ENCODE measurements at places on chromosomes 13 and 19. TPM values are rescaled to one million over a fixed set of nuclear protein-coding genes. Genes with fewer than 3 reads are reported as not detected.

DNA sequence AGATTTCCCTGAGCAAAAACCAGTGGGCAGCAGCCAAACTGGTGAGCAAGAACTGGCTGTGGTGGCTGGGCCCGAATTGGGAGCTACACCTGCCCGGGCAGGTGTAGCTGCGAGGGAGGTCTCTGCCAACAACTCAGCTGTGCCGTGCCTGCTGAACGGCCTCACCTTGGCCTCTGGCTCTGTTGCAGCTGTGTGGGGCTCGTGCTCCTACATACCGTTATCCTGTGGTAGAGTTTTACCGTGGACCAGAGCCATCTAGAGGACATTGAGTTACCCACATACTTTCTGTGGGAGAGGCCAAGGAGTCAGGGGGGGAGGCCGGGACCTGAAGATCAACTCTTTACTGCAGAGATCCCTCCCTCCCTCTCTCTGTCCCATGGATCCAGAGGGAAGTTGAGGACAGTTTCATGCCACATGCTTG, 113.2 kb downstream of the TM9SF2 start:
- DNase-seq: peak; percentile 76

CD33 gene
- not detected for total RNA-seq

DNA sequence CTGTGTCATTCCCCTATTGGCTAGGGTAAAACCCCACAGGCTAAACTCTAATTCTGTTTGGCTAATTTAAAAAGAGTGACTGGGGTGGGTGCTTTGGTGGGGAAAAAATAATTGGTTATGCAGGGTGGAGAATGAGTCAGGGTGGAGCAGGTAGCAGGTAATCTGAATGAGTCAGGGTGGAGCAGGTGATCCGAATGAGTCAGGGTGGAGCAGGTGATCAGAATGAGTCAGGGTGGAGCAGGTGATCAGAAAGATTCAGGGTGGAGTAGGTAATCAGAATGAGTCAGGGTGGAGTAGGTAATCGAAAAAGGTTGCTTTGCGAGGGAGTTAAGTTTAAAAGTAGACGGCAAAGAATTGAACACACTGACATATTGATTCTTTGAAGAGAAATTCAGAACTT, 1218.8 kb upstream of the ATXN8OS start:
- DNase-seq: no peak

GRCh38 chr19:10723591-10723990, 5.7 kb downstream of the DNM2 start:
- no peak for DNase-seq

KCNC3 gene
- total RNA-seq: 0.29 TPM

- DNase-seq: no peak
Measured at GRCh38 chr13:21445759-21446158, 13.3 kb downstream of the ZDHHC20 start.

- no peak for DNase-seq
Measured at GRCh38 chr19:595326-596262, 5.9 kb downstream of the HCN2 start.

GRCh38 chr13:35979361-35979951, 151.7 kb downstream of the DCLK1 start:
- DNase-seq: no peak

GRCh38 chr13:101452519-101453485, at the start of gene ITGBL1:
Gene ITGBL1, plus strand, starts transcription at chr13:101452675. Its CDS starts 159 bp downstream, at chr13:101452834.
- no peak for DNase-seq

STAP2 gene
- 39.0 TPM for total RNA-seq
